ENCODE measurements at places on chromosomes 3 and 15.

GRCh38 chr15:69117431-69117871, 43.0 kb upstream of the GLCE start:
- DNase-seq: no peak

DNA sequence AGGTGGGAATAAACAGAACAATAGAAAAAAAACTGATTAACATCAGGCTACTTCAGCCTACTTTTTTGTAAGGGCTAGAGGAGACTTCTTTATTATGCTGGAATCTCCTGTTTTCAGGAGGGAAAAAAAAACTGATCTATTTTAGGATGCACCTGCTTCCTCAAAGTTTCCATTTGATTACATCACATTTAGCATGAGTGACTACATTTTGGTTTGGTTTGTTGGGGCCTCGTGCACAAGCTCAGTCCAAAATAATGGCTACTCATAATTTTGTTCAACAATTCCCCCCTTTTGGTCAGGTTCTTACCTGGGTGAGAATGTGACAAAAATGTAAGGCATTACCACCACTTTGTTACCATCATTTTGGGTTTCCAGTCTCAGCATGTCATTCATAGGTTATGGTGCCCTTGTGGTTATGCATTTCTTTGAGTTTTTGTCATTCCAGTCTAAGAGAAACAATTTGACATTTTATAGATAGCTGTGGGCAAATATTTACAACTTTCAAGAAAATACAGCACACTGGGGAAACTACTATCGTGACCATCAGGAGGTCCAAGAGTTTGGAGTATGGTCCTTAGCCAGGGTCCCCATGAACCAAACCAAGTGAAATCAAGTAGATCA, 93.6 kb upstream of the ATP11B start:
- no peak for DNase-seq

DNA sequence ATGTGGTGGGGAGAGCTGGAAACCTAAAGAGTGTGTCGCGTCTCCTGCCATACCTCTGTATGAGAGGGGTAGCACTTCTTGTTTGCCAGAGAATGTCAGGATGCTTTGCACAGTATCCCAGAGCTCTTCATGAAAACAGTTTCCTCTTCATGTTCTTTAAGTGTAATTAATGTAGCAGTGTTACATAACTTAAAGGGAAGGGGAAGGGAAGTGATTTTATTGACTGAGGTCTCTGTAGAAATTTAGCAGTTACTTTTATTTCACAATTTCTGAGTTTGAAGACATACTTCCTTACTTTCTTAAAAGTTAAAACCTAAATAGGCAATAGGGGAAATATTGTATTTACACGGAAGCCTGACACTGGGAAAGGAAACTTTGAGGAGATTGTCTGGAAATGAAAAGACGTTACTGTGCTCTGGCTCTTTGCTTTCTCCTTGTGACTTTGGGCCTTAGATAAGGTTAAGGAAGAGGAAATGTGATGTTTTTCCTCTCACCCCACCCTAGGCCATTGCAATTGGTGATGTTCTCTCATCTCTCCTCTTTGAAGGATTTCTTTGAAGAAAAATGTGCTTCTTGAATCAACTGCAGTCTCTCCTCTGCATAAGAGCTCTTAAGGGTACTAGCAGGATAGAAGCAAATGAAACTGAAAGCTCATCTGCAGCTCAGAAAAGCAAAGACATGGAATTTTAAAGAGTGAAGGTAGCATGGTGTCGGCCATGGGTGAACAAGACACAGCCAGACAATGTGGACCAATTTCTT, 6.0 kb downstream of the NXPE3 start:
- no peak for DNase-seq

GRCh38 chr15:90000186-90001001, 730 bp upstream of the ZNF710 start:
- DNase-seq: no peak

Measured in activated T-helper 1 cell treated with anti-CD3 and anti-CD28 coated beads, Interleukin-2, amount 50 U/mL, for 16 hours (primary cell).